ENCODE measurements at places on chromosomes 13 and 19.

DNA sequence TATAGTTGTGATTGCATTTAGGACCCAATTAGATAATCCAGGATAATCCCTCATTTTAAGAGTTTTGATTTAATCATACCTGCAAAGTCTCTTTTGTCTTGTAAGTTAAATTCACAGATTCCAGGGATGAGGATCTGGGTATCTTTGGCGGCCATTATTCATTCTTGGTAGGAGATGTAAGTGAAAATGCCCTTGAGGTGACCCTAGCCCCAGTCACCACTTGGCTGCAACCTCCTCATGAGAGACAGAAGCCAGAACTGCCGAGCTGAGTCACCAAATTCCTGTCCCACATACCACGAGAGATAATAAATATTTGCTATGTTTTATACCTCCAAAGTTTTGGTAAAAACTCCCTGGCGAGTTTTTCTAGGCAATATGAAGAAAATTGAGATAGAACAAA, 389.4 kb downstream of the RFC3 start:
- DNase-seq, result no peak

DNA sequence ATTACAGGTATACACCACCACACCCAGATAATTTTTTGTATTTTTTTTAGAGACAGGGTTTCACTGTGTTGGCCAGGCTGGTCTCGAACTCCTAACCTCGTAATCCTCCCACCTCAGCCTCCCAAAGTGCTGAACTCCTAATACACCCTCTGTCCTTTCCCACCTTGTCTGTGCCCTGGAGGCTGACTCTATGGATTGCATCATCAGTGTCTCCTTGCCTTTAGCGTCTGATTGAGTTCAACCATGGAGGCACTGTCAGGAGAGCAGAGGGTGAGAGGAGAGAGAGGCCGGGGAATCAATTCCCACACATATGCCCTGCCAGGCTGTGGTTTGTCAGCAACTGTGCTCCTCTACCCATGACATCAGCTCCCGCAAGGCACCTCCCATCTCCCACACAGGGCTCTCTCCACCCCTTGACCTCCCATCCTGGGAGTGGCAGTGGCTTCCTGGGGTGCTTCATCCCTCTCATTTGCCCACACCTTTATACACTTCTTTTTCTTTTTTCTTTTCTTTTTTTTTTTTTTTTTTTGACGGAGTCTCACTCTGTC, 12.6 kb upstream of the LILRB4 start:
- no peak for DNase-seq

- no peak for DNase-seq
These were observed 6.2 kb downstream of the ARRDC2 start for GRCh38 chr19:18014197-18014596.

DNA sequence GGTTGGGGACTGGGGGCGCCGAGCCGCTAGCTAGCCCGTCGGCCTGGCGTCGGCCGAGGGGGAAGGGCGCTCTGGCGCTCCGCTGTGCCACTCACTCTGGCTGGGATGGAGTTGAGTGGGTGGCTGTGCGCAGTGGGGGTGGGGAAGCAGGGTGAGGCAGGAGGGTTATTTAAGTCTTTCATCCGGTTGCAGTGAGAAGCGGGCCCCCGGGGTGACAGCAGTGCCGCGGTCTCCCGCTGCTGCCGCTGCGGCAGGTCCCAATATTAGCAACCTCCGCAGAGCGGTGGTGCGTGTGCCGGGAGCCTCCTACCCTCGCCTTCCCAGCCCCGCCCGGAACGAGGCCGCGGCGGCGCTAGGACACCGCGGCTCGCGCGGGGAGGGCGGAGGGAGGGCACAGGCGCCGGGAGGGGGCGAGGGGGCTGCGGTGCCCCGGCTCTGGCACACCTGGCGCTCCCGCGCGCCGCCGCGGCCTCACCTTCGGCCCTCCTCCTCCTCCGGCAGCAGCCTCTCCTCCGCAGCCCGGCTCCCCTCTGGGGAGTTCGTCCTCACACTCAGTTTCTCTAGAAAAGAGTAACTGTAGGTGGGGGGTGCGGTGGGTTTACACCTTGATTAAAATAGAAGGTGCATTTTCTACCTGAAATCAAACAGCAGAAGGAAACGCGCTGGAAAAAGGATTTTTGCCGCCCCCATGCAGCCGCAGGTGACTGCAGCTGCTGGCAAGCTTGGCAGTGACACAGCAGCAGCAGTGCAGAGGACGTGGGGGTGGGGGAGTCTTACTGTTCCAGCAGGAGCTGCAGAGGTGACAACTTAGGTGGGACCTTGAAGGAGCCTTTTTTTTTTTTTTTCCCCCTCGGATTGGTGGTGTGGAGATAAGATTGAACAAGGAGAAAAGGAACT, 4.5 kb downstream of the FGF9 start:
- no peak for DNase-seq

GRCh38 chr13:63999614-64000305, 2584.1 kb upstream of the PCDH20 start:
- DNase-seq, result no peak

- DNase-seq, result no peak
These were observed 452.7 kb downstream of the SUCLA2 start for GRCh38 chr13:47548294-47548840.

DNA sequence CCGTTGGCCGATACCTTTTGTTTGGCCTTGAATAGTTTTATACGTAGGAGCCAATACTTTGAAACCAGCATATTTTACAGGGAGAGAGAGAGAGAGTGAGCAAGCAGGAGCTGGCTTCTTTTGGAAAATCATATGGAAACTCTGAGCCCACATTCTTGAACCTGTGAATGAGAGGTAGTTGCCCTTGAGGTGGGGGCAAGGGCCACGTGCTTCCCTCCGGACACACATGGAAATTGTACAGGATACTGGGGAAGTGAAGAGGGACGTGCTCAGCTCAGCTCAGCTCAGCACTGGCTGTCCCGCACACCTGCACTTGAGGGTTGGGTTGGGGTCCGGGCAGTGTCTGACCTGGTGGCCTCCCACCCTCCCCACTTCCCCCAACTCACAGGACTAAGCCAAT, 68.3 kb downstream of the SPRYD7 start:
- no peak for DNase-seq

- DNase-seq, result no peak
These were observed 449.7 kb downstream of the IRS2 start for GRCh38 chr13:109336730-109337129.

DNA sequence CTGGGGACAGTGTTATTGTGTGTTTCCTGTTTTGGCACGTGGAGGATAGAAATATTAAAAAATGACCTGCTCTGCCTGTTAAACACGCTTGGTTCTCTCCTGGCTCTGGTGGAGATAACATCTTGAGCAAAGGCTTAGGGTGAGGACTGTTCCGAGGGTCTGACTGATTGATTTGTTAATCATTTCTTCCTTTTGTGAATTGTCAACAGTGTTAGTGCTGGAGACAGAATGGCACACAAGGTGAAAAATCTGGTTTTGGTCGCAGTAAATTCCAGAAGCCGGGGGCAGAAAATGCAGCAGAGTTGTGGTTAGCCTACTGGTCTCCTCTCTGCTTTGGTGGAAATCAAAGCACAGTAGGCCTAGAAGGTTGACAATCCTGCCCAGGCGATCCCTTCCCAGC, 163.6 kb downstream of the FGF9 start:
- no peak for DNase-seq

GRCh38 chr13:28744091-28744536, 25.3 kb upstream of the SLC46A3 start:
- DNase-seq, result peak; percentile 26

DNA sequence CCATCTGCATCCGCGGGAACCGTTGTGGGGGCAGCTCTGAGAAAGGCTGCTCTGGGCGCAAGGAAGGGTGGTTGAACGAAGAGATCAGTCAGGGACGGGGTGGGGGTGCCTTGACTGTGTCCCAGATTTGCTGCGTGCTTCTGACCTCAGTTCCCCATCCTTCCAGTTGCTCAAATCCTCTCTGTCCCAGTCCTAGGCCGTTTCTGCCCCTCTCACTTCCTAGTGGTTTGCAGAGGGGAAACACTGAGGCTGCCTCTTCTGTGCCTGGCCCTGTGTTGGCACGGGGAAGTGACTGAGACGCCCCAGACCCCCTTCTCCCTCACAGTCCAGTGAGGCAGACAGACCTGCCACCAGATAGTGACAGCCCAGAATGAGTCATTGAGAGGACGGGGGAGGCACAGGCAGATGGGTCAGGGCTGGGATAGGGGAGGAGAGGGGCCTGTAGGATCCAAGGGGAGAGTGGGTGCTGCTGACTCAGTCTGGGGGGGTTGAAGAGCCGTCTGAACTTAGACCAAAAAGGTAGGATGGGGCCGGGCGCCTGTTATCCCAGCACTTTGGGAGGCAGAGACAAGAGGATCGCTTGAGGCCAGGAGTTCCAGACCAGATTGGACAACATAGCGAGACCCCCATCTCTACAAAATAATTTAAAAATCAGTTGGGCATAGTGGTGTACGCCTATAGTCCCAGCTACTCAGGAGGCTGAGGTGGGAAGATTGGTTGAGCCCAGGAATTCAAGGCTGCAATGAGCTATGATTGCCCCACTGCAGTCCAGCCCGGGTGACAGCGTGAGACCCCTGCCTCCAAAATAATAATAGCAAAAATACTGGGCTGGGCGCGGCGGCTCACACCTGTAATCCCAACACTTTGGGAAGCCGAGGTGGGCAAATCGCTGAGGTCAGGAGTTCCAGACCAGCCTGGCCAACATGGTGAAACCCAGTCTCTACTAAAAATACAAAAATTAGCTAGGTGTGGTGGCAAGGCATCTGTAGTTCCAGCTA, 26.5 kb downstream of the NUMBL start:
- DNase-seq, result peak; percentile 48

- peak; percentile 6 for DNase-seq
These were observed 38.5 kb upstream of the FGF14 start for GRCh38 chr13:102440259-102440936.

DNA sequence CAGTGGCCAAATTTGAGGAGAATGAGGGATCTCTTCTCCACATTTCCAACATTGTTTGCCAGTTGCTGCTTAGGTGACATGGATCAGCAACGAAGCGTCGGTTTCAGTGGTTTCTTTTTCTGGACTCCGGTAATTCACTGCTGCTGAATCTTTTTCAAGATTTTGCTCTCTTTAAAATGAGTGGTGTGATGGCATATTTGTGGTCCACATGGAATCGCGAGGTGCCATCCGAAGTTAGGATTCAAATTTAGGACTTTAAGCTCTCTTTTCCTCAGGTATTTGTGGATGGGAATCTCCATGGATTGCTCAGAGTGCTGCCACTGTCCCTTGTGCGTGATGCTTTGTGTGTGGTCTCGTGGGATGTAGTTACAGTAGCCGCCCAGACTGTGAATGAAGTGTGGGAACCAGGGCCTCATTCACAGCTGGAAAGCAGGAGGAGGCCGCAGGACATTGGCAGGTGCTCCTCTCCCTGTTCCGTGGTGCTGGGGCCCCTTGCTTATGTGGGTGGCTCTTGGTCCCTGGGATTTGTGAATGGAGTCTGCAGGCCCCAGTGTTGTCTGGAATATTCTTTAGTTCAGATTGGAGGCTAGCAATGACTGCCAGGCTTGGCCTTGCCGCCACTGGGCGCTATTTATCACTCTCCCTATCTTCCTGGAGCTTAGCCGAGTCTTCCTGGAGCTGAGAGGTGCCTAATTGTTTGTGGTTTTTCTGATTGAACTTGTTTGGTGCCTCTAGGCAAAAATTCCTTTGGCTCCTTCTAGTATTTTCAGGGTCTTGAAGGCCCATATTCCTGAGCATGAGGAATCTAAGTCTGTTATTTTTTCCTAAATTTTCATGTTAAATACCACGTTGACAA, 1.5 kb downstream of the ILF3 start:
- peak; percentile 57 for DNase-seq

- peak; percentile 47 for DNase-seq
These were observed 6.7 kb upstream of the ONECUT3 start for GRCh38 chr19:1746401-1747284.

GRCh38 chr13:113897161-113897560, 33.3 kb upstream of the GAS6 start:
- DNase-seq, result no peak

DNA sequence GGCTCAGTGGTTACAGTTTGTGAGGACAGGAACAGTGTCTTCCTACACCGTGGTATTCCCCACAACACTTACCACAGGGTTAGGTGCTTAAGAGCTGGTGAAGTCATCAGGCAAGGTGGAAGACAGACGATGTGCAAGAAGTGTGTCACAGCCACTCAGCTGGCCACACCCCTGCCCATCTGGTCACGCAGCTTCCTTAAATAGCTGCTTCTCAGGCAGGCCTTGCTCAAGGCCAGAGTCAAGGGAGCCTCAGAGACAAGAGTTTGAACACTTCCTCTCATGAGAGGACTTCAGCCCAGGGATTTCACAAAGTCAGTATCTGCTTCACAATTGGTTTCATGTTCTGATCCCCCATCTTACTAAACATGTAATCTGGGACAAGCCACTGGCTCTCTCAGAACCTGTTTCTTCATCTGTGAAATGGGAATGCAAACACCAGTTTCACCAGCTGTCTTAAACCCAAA, 80.3 kb upstream of the FRY start:
- peak; percentile 78 for DNase-seq

DNA sequence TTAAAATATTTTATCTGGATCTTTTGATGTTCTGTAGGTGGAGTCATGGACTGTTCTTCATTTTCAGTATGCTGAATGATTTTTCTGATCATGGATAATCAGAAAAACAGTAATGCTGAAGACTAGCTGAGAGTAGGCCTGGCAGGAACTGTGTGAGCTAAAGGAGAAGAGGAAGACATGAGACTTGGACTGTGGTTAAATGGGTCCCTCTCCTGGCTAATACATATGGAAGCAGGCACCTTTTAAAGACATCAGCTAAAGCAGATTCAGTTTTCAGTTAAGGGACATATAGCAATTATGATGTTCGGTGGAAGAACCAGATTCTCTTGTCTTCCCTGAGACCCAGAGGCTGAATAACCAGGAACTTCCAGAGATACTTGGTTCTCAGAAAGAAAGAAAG, 169.4 kb downstream of the OLFM4 start:
- DNase-seq, result no peak

- no peak for DNase-seq
These were observed 228.3 kb downstream of the TSHZ3 start for GRCh38 chr19:31120952-31121351.

- no peak for DNase-seq
These were observed 398.9 kb downstream of the GPC6 start for GRCh38 chr13:93625536-93625935.

GRCh38 chr19:49775742-49776370, 9.1 kb downstream of the AP2A1 start:
- DNase-seq, result peak; percentile 91

- DNase-seq, result no peak
These were observed 247.3 kb downstream of the MTUS2 start for GRCh38 chr13:29067306-29067945.

DNA sequence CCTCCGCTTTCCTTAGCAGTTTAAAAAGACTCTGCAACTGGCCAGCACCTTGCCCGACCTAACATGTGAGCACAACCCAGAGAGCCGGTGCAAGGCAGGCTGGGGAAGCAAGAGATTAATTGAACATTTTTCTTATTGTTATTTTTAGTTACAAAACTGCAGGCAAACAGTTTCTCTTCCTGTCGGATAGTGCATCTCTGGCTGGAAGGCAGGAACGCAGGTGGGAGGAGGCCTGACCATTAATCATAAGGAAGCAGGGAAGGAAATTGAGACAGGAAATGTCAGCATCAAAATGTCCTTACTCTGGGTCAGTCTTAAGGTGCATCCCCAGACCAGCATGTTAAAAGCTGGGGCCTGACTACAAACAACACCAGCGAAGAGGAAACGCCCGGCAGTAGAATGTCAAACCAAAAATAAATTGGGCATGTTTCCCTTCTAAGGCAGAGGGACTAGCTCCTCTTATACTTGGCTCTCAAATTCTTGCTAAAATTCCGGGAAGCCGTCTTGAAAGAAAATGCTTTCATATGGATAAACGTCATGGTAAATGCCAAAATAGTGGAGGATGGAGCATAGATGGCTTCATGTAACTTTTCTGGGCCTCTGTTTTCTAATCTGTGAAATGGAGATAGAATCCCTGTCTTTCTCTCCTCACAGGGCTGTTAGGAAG, 226.8 kb downstream of the RAP2A start:
- no peak for DNase-seq

- no peak for DNase-seq
These were observed 21.4 kb upstream of the TCF3 start for GRCh38 chr19:1673645-1674292.
